ENCODE measurements at places on chromosomes 2 and 18.

GRCh38 chr2:174337337-174338146 lies 2.8 kb downstream of the SP9 start:
- no peak for DNase-seq

DNA sequence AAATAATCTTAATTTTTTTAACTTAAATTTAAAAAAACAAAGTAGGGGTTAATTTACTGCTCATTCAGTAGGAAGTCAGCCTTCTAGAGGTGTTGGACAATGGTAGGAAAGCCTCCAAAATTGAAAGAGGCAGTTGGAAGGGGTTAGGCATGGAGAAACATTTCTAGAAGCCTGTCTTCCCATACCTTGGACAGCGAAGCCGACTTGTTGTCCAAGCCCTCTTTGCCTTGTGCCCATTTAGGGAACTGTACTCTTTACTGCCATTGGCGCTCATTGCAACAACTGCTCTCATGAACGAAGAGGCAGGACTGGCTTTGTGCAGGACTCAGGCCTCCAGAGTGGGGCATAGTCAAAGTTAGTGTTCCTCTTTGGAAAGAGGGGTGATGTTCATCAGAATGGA lies 333.3 kb downstream of the HRH4 start:
- no peak for DNase-seq

- DNase-seq: no peak
These were observed 10.0 kb upstream of the GPR55 start for GRCh38 chr2:230935130-230935430.

GRCh38 chr2:188819011-188819410 lies 155.2 kb upstream of the COL3A1 start:
- DNase-seq: no peak

- DNase-seq: no peak
These were observed 31.1 kb downstream of the MMADHC start for GRCh38 chr2:149556452-149556851.

- no peak for DNase-seq
These were observed 106.2 kb downstream of the CPS1 start for GRCh38 chr2:210662560-210662959.

- no peak for DNase-seq
These were observed 18.4 kb downstream of the SH2D6 start for GRCh38 chr2:85436836-85437487.

- no peak for DNase-seq
These were observed 62.7 kb upstream of the GATA6 start for GRCh38 chr18:22106536-22107292.

- DNase-seq: no peak
These were observed 60.5 kb upstream of the PMAIP1 start for GRCh38 chr18:59839246-59839645.

DNA sequence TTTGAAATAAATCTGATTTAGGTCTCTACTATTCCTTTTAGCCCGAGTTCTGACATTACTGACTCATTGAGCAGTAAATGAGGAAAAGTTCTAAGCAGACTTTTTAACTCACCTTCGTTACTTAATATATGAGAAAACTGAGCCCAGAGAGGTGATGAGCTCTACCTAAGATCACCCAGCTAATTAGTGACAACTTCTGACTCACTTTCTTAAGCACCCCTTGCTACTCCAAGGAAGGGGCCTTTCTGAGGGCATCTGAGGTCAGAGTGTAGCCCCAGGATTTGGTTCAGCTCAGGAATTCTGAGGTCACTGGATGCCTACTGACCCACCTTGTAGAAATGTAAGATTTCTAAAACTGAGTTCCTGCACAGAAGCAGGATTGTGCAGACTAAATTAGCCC lies 102.2 kb upstream of the FZD5 start:
- DNase-seq: no peak

- DNase-seq: no peak
These were observed 58.9 kb upstream of the SMAD7 start for GRCh38 chr18:49009661-49010060.

- DNase-seq: no peak
These were observed 54.2 kb downstream of the ACTR2 start for GRCh38 chr2:65281627-65282351.

GRCh38 chr2:168956392-168956791 lies 55.3 kb downstream of the G6PC2 start:
- no peak for DNase-seq

GRCh38 chr2:24986372-24986771 lies 14.6 kb upstream of the DNAJC27 start:
- DNase-seq: no peak

- DNase-seq: no peak
These were observed 66.3 kb upstream of the NABP1 start for GRCh38 chr2:191611614-191612013.

DNA sequence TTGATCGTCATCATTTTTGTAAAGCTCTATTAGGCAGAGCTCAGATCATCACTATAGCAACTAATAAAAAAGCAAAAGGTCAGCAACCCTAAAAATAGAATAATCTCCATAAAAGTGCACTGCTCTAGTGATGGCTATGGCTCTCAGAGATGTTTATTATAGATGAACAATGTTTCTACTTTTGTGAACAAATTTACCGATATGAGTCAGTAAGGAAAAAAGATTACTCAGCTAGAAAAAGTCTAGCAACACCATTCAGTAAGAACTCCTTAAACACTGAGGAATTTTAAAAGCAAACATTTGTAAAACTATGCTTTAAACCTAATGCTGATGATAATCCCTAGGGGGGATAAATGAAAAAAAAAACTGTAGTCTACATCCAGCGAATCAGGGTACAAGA lies 69.6 kb downstream of the ACVR1C start:
- no peak for DNase-seq

GRCh38 chr18:58117786-58118403 lies 73.9 kb downstream of the NEDD4L start:
- DNase-seq: peak; percentile 15

- no peak for DNase-seq
These were observed 91.7 kb downstream of the DYSF start for GRCh38 chr2:71544919-71545571.

- DNase-seq: no peak
These were observed 197.5 kb upstream of the SKOR2 start for GRCh38 chr18:47448956-47449355.

- DNase-seq: no peak
These were observed 142.5 kb downstream of the OTX1 start for GRCh38 chr2:63192889-63193774.

- DNase-seq: no peak
These were observed 83.2 kb downstream of the CTIF start for GRCh38 chr18:48621815-48622555.

- no peak for DNase-seq
These were observed 77.1 kb downstream of the ADAM23 start for GRCh38 chr2:206520450-206520849.

DNA sequence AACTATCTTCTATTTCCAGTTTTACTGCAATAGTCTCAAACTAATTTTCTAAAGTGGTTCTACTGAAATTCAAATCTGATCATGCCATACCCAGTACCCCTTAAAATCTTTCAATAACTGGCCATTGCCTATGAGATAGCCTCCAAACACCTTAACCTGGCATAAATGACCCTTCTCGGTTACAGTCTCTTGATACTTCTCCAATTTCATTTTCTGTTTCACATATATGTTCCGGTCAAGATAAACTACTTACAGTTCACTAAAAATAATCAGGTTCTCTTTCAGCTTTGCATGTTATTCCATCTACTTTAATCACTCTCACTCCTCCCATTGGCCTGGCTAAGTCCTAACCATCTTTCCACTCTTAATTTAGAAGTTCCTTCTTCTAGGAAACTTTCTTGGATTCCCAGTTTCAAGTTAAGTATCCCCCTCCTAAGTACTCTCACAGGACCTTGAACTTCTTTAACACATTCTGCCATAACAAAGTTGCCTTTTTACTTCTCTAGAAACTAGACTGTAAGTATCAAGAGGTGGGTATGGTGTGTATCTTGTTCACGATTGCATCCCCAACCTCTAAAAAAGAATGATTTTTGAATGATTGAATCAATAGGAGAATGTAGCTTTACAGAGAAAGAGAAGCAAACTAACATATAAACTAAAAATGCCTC lies 110.2 kb upstream of the RBBP8 start:
- DNase-seq: no peak

DNA sequence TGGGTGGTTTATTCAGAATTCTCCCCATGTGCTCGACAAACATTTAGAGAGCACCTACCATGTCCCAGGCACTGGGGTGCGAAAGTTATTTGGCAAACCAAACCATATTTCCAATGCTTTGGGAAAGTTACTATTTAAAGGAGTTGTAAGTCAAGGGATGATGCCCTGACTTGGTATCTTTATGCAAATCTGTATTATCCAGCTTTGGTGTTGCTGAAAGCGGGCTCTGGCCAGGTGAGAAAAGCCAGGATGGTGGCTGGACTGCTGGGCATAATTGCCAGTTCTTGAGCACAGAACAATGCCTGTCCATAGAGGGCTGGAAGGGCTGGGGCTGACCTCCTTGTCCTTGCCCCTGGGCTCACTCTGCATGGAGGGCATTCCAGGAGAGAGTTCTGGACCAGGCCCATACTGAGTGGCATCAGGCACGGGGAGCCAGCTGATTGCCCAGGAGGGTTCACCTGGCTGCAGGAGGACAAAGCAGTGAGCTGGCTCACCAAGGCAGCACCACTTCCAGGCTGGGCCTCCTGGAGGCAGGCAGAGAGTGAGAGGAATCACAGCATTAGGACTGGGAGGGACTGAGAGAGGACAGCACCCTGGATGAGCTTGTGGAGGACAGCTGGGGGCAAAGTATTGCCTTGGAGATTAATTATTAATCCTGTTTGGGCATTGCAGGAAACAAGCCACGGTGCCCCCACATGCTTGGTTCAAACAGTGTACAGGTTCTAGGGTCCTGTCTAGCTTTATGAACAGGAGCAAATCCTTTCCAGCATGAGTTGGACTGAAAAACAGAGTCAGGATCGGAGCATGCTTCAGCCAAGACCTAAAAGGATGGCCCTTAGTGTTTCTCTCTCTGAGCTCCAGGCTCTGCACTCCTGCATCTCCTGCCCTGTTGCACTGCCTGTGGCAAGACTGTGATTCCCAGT lies 7.1 kb downstream of the KHK start:
- DNase-seq: no peak

- DNase-seq: no peak
These were observed 271.5 kb downstream of the EXOC6B start for GRCh38 chr2:72554381-72554780.

DNA sequence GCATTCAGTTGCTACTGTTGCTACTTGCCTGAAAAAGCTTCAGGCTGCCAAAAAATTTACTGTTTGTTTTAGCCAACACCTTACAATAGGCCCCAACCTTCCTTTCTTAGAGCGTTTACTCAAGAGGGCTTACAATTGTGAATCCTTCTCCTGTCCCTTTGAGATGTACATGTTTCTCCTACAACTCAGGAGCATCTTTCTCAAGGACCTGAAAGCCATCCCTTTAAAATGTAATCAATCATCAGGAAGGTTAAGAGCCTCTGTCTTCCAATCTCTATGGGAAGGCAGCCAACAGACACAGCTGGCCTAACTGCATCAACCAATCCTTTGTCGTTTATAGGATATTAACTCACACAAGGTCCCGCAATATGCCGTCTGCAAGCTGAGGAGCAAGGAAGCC lies 3.4 kb upstream of the IER3IP1 start:
- no peak for DNase-seq

GRCh38 chr2:121189661-121190381 lies 95.2 kb downstream of the TFCP2L1 start:
- no peak for DNase-seq

DNA sequence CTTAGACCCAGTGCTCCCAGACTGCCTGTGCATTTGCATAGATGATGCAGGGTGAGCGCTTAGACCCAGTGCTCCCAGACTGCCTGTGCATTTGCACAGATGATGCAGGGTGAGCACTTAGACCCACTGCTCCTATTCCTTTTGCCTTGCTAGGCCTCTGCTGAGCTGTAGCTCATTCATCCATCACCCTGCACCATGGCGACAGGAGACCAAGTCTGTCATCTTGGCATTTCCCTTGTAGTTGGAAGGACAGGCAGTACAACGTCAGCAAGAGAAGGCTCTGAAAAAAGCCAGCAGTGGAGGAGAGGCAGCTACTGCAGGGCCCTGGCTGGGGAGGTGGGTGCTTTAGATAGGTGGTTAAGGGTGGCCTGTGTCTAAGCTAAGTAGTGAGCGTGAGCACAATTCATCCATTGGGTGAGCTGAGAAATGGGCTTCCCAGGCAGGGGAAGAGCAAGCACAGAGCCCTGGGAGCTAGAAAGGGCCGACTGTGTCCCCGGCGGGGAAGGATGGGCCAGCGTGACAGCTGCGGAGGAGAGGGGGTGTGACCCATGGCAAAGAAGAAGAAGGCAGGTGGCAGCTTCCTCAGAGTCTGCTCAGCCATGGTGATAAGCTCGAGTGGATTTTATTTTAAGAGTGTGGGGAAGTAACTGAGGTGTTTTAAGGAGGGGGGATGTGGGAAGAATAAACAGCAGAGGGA lies 108.8 kb downstream of the LPIN1 start:
- DNase-seq: no peak

DNA sequence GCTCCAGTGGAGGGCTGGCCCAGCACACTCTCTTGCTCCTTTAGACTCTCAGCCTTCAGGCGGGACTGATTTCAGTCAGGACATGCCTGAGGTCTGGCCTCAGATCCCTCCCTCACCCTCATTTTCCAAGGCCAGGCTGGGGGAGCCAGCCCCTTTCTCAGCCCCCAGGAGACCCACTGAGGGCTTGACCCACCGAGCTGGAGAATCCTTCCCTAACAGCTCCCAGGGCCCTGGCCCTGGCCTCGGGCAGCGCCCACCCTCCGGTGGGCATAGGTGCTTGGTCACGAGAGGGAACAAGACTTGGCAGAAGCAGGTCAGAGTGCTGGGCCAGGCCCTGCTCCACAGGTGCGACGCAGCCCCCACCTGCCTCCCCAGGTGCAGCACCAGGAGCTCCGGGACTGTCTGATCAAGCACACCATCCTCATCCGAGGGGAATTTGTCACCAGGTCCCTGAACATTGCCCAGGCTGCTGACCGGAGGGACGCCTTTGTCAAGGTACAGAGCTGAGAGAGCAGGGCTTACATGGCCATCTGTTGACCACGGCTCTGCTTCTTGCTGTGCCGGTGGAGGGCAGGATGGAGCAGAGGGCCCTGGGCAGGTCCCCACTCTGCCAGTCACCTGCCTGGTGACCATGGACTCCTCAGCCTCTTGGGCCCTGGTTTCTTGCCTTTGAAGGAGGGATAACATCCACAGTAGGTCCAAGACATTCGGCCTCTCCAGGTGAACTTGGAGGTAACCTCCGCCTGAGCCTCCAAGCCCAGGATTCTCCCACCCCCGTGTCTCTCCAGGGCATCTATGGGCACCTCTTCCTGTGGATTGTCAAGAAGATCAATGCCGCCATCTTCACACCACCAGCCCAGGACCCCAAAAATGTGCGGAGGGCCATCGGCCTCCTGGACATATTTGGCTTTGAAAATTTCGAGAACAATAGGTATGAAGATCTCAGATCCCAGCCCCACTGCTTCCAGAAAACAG lies 46.3 kb downstream of the MYO7B start:
- DNase-seq: no peak

GRCh38 chr18:63192126-63192884 lies 127.3 kb downstream of the BCL2 start:
- DNase-seq: no peak

GRCh38 chr2:196459539-196459938 lies 180.0 kb upstream of the CCDC150 start:
- DNase-seq: peak; percentile 10

GRCh38 chr2:19709553-19709952 lies 192.2 kb downstream of the TTC32 start:
- no peak for DNase-seq

- peak; percentile 66 for DNase-seq
These were observed 285.1 kb downstream of the MTX2 start for GRCh38 chr2:176554101-176555048.

All from HTR-8/SVneo (cell line).